Amygdala (tissue), 56 donors: ENCODE measurements at places on chromosomes 6 and 20.

DNA sequence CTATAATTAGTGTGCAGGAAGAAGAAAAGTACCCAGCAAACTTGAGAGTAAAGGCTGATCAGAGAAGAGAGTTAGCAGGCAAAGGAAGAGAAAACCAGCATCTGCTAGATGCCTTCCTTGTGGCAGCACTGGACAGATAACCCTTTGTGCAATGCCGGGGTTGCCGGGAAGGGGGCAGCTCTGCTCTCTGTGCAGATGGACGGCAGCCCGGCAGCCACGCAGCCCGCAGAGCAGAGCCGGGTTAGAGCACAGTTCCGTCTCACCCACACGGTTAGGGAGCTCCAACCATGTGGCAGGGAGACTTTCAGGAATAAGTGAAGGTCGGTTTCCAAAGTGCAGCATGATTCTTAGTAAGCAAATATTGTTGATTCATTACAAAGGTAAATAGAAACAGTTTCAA, 80.0 kb upstream of the RPS6KA2 start:
- DNase-seq, result peak; percentile 70

GRCh38 chr6:24743265-24743943, 24.4 kb upstream of the C6orf62 start:
- DNase-seq, result no peak

DNA sequence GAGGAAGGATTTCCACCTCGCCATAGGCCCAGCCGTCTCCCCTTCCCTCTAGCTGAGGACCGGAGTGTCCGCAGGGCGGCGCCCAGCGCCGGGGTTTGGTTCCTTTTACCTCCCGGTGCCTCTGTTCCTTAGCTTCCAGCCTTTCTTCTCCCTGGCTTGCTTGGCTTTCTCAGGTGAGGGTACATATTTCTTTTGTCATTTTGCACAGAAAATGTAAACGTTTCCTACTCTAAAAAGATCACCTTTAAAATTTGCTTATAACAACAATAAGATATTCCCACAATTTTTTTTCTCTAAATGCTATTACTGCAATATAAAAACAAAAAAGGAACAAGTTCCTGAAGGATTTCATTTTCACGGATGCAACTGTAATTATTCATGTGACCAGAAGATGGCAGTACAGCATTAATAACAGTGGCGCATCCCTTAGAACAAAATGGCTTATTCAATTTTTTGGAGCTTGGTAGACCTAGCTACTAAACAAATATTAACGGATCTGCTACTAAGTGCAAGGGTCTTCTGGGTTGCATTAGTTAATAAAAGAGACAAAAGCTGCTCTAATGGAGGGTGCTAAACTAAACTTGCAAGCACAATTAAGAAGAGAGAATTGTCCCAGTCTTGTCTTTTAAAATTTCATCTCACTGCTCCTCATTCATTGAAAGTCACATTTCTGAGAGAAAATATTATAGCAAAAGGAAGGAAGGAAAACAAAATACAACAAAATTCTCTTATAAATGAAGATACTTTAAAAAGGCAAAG, 172.9 kb downstream of the ADGRG6 start:
- no peak for DNase-seq

GRCh38 chr20:41048461-41049301, 20.1 kb downstream of the TOP1 start:
- no peak for DNase-seq

DNA sequence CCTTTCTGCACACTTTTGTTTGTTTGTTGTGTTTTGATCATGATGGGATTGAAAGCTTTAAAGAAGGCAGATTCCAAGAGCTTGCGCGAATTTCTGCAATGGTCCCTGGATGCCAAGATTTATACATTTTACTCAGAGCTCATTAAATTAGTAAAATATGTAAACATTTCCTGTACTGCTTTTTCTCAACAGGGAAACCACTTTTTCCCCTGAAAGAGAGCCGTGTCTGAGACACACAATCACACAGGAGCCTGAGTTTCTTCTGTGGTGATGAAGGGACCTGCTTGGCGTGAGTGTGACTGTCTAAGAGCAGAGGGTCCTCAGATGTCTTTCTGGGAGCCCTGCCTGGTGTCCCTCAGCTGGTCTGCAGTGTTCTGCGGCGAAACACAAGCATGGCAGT, 12.1 kb upstream of the TAGAP start:
- no peak for DNase-seq

GRCh38 chr6:47665112-47665511, 33.3 kb upstream of the ADGRF4 start:
- no peak for DNase-seq

DNA sequence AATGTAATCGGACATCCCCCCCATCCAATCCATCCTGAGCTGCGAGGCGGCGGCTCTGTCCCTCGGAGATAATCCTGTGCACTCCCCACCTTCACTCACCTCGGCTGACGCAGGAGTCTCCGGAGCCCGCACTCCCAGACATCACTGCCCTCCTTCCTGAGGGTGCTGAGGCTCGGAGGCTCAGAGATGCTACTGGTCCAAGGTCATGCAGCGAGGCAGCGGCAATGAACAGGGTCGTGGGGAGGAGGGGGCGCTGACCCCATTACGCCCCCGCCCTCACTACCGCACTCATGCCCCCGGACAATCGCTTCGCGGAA, 485 bp downstream of the ADISSP start:
- no peak for DNase-seq

- DNase-seq, result no peak
Measured at GRCh38 chr6:31805939-31806469, 762 bp downstream of the LSM2 start.

- no peak for DNase-seq
Measured at GRCh38 chr6:36852481-36853147, 13.4 kb upstream of the CPNE5 start.

- no peak for DNase-seq
Measured at GRCh38 chr6:45371924-45372573, 5.7 kb downstream of the SUPT3H start.

DNA sequence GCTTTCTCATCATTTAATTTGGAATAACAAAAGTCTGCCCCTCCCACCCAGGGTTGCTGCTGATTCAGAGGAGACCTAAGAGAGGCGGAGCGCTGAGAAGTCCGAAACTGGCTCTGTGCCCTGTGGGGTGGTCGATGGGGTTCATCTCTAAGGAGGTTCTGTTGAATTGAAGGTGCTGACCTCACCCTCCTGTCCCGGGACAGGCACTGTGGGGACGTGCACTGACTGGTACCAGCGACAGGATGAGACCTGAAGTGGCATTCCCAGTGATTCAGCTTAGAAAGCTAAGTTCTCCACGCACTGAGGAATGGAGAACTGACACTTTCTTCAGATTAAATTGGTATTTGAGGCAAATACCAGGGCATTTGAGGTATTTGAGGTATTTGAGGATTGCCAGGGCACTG, 1.3 kb downstream of the GUCA1B start:
- DNase-seq, result no peak

GRCh38 chr20:23371496-23371895, 9.5 kb downstream of the GZF1 start:
- DNase-seq, result no peak

DNA sequence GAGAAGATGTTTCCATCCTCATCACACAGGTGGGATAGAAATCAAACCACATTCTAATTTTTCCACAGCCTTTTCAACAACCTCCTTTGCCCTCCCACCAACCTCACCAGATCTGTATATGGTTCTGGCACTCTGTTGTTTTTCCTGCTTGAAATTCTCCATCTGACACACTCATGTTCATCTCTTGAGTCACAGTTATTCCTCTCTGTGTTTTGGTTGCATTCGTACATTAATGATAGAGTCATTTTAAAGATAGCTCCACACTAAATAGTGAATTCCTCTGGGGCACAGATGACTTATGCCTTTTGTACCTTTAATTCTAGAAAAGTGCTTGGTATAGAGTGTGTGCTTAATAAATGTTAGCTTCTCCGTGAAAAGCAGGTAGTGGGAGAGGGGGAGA, 1.4 kb upstream of the GCLC start:
- DNase-seq, result no peak

GRCh38 chr6:87700397-87701343, 1.4 kb downstream of the AKIRIN2 start:
- DNase-seq, result no peak

DNA sequence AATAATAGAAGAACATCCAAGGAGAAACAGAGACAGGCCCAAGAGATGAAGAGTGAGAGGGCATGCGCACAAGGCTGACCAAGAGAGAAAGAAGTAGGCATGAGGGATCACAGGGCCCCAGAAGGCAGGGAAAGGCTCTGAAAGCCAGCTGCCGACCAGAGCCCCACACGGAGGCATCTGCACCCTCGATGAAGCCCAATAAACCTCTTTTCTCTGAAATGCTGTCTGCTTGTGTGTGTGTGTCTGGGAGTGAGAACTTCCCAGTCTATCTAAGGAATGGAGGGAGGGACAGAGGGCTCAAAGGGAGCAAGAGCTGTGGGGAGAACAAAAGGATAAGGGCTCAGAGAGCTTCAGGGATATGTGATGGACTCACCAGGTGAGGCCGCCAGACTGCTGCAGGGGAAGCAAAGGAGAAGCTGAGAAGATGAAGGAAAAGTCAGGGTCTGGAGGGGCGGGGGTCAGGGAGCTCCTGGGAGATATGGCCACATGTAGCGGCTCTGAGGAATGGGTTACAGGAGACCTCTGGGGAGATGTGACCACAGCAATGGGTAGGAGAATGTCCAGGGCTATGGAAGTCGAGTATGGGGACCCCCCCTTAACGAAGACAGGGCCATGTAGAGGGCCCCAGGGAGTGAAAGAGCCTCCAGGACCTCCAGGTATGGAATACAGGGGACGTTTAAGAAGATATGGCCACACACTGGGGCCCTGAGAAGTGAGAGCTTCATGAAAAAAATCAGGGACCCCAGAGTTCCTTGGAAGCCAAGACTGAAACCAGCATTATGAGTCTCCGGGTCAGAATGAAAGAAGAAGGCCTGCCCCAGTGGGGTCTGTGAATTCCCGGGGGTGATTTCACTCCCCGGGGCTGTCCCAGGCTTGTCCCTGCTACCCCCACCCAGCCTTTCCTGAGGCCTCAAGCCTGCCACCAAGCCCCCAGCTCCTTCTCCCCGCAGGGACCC, 981 bp upstream of the TNF start:
- no peak for DNase-seq

DNA sequence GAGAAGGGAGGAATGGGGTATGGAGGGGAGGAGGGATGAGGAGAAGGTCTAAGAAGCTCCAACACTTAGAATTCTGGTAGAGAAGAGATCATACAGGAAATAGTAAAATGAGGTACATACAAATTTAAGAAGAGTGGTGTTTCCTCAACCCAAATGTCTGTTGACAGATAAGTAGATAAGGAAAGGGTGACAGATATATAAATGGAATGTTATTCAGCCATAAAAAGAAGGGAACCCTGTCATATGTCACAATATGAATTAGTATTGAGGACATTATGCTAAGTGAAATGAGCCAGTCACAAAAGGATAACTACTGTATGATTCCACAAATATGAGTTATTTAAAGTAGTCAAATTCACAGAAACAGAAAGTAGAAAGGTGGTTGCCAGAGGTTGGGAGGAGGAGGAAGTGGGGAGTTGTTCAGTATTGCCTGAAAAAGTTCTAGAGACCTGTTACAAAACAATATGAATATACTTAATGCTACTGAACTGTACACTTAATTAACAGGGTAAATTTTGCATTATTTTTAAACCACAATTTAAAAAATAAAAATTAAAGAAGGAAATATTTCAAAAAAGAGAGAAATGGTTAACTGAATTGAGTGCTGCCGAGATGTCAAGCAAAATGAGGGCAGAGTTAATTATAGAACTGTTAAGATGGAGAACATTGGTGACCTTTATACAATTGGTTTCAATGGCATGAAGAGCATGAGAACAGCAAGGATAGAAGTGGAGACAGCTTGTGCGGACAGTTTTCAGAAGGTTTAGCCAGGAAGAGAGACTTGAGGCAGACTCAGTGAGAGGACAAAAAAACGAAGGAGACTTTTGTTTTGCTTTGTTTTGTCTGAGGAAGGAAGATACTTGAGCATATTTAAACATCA, 47.6 kb upstream of the ADGRF4 start:
- no peak for DNase-seq

GRCh38 chr6:116497113-116497676, 14.2 kb upstream of the CALHM5 start:
- DNase-seq, result no peak

- no peak for DNase-seq
Measured at GRCh38 chr6:50992704-50993625, 174.3 kb downstream of the TFAP2B start.

DNA sequence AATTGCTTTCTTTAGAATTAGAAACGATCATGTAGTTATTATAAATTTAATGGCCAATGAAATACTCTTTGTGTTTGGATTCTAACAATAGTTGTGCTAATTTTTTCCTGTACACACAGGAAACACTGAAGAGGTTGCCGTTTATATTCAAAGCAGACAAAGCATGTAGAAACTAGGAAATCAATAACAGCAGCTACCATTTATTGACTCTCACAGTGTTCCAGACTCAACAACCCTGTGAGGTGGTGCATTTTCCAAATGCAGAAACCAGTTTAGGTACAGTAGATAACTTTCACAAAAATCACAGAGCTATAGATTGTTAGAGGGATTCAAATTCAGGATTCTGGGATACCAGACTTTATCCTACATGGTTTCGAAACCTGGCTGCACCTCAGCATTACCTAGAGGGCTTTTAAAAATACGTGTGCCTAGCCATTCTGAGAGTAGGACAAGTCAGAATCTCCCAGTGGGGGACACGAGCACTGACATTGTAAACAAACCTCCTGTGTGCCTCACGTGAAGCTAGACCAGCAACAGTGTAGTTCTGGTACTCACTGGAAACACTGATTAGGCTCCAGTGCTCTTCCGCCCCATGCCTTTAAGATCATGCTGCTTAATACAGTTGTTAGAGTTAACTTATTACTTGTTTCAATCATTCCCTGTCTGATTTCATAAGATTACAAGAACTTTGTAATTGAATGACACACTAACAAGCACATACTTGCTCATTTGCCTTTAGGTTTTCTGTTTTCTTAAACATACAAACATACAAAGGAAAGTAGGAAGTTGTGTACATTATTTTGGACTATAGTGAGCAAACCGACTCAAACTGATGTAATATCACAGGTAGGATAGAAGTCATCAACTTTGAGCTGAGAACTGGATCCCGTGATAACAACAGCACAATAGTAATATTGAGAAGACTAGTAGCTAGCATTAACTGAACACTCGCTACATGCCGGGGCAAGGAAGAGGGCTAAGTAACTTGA, 65.8 kb downstream of the MAP3K4 start:
- no peak for DNase-seq

DNA sequence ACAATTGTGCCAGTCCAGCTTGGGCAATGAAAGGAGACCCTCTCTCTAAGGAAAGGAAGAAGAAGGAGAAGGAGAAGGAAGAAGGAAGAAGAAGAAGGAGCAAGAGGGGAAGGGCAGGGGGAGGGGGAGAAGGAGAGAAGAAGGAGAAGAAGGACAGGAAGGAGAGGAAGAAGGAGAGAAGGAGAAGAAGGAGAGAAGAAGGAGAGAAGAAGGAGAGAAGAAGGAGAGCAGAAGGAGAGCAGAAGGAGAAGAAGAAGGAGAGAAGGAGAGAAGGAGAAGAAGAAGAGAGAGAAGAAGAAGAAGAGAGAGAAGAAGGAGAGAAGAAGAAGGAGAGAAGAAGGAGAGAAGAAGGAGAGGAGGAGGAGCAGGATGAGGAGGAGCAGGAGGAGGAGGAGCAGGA, 22.5 kb upstream of the DEFB116 start:
- no peak for DNase-seq
